Lower leg skin (tissue), 4 donors: ENCODE measurements at places on chromosomes 11 and 22. TPM values are rescaled to one million over a fixed set of nuclear protein-coding genes. Genes with fewer than 3 reads are reported as not detected.

The BAIAP2L2 gene
- 2.3 TPM for total RNA-seq

The GDPD4 gene
- not detected for total RNA-seq

The C1QTNF4 gene
- 1.8 TPM for total RNA-seq

The APOBEC3H gene
- not detected for total RNA-seq

The CASP5 gene
- total RNA-seq = 0.21 TPM

The C11orf87 gene
- 0.03 TPM for total RNA-seq

The ELMOD1 gene
- total RNA-seq = 164 TPM

The CRYAB gene
- 130 TPM for total RNA-seq

The SNRPD3 gene
- 116 TPM for total RNA-seq

The PTPRCAP gene
- total RNA-seq = 2.5 TPM

The ABCC8 gene
- total RNA-seq = not detected

The OTOG gene
- not detected for total RNA-seq

The MAPK11 gene
- total RNA-seq = 8.1 TPM

The KRTAP5-8 gene
- not detected for total RNA-seq

The NCAM1 gene
- 1.7 TPM for total RNA-seq

The MAJIN gene
- not detected for total RNA-seq

The CNGA4 gene
- not detected for total RNA-seq

The HORMAD2 gene
- total RNA-seq = not detected

The ISX gene
- 0.13 TPM for total RNA-seq

The MMP12 gene
- not detected for total RNA-seq

The OSM gene
- total RNA-seq = 0.27 TPM

The PRR33 gene
- not detected for total RNA-seq

The CDCA5 gene
- total RNA-seq = 1.6 TPM

The SUSD2 gene
- 18.3 TPM for total RNA-seq

The MOV10L1 gene
- 0.13 TPM for total RNA-seq

The SLC29A2 gene
- 1.8 TPM for total RNA-seq

The CCDC188 gene
- 0.16 TPM for total RNA-seq

The MMP3 gene
- 94.7 TPM for total RNA-seq

The CASP1 gene
- 17.8 TPM for total RNA-seq

The C11orf52 gene
- total RNA-seq = 11.7 TPM

The TMEM258 gene
- 36.8 TPM for total RNA-seq

The OR8D4 gene
- 0.06 TPM for total RNA-seq

The MAPK8IP2 gene
- 2.1 TPM for total RNA-seq

The OR6A2 gene
- not detected for total RNA-seq

The CD3E gene
- total RNA-seq = 0.36 TPM

The IGLL1 gene
- not detected for total RNA-seq

The RIBC2 gene
- total RNA-seq = 0.17 TPM

The SCGB1C1 gene
- total RNA-seq = not detected

The CCDC81 gene
- total RNA-seq = 0.76 TPM

The OSBPL5 gene
- total RNA-seq = 75.1 TPM

The TENM4 gene
- 41.1 TPM for total RNA-seq
